T-helper 1 cell (primary cell): ENCODE measurements at places on chromosomes 3 and 15.

- no peak for DNase-seq
Observed at GRCh38 chr3:189766416-189766815, 135.2 kb downstream of the TP63 start.

DNA sequence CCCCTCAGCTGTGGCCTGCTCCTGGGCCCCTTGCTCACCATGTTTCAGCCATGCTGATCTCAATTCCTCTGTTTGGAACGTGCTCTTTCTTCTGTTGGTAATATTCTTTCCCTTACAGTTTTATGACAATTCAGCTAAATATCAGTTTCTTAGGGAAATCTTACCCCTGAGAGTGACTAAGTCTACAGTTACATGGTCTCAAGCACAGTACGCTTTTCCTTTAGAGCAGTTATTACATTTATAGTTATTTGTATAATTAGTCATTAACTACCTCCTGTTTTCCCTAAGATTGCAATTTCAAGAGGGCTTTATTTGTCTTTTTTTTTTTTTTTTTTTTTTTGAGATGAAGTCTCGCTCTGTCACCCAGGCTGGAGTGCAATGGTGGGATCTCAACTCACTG is 23.5 kb downstream of the C3orf62 start:
- DNase-seq: no peak

- no peak for DNase-seq
Observed at GRCh38 chr3:38115645-38116427, 21.1 kb downstream of the ACAA1 start.

DNA sequence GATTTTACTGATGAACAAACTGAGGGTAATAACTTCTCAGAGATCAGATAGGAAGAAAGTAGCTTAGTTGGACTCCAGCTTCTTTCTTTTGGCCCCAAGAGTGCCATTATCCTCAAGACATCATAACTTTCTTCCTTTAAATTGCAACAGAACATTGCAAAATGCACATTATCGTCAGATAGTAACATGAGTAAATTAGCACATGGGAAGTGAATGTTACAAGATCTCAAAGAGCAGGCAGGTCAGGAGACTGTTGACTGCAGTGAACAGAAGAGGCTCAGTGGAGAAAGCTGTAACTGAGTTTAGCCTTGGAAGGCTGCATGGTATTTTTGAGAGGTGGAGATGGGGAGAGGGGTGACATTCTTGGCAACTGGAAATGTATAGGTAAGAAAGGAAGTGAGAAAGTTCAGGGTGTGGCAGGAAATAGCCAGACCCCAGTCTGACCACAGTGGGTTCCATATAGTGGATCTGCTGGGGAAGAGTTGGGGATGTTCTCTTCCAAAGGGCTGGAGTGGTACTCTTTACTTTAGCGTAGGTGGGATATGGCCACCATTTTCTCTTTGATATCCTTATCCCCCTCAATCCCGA is 307.7 kb downstream of the RPLP1 start:
- DNase-seq: no peak

DNA sequence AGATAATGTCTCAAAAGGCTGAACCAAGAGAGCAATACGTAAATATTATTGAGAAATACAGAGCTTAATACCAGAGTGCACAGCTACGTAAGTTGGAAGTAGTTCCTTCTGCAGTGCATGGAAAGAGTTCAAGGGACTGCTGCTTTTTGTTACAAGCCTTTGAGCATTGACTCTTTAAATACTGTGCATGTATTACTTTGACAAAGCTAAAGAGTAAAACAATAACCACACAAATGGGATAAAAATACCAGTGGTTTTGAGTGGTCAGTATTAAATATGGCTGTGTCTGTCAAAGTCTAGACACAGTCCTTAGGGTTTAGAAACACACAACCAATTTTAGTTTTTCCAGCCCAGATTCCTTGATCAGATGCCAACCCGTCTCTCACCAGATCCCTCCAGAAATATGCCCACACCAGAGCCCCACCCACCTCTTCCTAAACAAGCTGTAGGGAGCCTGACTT is 62.1 kb downstream of the SSR3 start:
- DNase-seq: no peak

DNA sequence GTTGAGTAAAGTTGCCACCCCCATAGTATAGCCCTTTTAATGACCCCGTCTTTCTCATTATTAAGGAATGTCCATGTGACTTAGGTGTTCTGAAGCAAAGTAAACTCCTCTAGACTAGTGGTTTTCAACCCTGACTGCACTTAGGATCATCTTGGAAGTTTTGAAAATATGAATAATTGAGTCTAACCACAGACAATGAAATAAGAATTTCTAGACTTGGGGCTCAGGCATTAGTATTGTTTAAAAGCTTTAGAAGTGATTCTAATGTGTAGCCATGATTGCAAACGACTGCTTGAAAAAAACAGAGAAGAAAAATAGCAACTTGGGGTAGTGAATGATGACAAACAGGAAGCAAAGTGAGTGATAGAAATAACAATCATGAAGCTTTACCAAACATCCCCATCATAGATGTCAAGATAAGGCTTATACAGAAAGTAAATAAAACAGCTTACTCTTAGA is 35.0 kb downstream of the ALCAM start:
- no peak for DNase-seq

DNA sequence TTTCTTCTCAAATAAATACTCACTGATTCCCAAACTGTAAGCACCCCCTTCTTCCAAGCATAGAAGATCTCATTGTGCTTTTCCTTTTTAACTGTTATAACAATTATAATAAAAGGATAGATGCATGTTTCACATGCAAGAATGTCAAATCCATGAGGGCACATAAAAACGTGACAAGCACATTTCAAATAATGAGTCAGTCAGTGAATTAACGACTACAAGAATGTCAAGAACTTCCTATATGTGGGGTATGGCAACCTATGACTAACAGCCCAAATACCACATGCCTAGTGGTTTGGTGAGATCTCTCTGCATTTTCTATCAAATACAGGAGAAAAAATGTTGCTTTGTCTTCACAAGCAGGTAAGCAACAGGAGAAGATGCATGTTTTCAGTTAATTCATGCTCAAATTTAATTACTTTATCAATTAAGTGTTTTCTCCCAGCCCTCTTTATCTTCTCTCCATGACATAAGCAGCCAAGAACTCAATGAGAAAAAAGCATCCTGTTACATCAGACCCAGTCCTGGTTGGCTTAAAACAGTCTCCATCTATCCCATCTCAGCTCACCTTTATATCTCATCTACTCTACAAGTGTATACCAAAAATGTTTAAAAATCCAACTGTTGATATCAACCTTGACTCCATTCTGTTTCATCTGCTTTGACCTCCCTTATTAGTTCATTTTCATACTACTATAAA is 181.5 kb upstream of the LMCD1 start:
- DNase-seq: no peak

DNA sequence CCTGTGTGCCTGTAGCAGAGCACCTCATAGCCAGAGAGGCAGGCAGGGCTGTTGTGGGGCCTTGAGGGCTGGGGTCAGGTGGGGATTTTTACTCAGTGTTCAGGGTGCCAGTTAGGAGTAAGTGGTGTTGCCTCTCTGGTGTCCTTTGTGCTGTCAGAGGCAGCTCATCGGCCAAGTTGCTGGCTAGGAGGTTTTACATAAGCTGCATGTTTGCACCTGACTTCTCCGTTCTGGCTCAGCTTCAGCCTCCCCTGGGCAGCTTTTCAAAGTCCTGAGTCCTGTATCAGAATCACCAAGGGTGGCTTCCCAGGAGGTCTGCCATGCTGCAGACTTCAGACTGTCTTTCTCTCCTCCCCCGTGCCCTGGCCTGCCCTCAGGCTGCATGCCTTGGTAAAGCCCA is 242.6 kb upstream of the TPM1 start:
- DNase-seq: no peak

- DNase-seq: no peak
Observed at GRCh38 chr3:84946240-84946639, 12.5 kb upstream of the CADM2 start.

GRCh38 chr3:72309661-72310418 is 524.9 kb upstream of the PROK2 start:
- no peak for DNase-seq
